ENCODE measurements at places on chromosomes 2 and 18.

GRCh38 chr2:96083989-96084857 is 32.1 kb downstream of the ADRA2B start:
- DNase-seq, result no peak

DNA sequence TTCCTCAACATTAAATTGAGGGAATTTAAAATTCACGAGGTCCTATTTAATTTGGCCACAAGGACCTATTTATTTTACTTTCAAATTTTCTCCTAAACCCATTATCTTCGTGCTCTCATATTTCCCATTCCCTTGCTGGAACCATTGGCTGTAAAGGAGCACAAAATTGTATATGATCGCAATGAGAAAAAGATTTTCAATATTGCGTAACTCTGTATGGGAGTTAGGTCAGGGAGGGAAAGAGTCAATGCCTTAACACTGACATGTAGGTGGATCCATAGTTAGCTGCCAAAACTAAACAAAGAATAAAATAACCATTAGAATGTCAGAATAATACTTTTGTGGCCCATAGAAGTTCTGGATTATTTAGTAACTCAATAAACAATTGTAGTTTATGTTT is 40.6 kb upstream of the ZC3H15 start:
- no peak for DNase-seq

- no peak for DNase-seq
Observed at GRCh38 chr2:157443090-157443489, 799 bp downstream of the CYTIP start.

GRCh38 chr2:19021100-19021476 is 337.3 kb downstream of the OSR1 start:
- DNase-seq, result peak; percentile 92

GRCh38 chr2:162416446-162416845 is 72.5 kb downstream of the GCA start:
- no peak for DNase-seq

GRCh38 chr2:47172156-47172921 is 17.2 kb upstream of the STPG4 start:
- DNase-seq, result no peak

All from fibroblast of the aortic adventitia (primary cell).